Stimulated activated CD8-positive, alpha-beta memory T cell treated with anti-CD3 and anti-CD28 coated beads, Interleukin-2, amount 100 ng/mL, for 1 hour (primary cell): ENCODE measurements at places on chromosomes 5 and 9.

GRCh38 chr5:38650946-38651345 is 94.5 kb upstream of the LIFR start:
- no peak for DNase-seq

DNA sequence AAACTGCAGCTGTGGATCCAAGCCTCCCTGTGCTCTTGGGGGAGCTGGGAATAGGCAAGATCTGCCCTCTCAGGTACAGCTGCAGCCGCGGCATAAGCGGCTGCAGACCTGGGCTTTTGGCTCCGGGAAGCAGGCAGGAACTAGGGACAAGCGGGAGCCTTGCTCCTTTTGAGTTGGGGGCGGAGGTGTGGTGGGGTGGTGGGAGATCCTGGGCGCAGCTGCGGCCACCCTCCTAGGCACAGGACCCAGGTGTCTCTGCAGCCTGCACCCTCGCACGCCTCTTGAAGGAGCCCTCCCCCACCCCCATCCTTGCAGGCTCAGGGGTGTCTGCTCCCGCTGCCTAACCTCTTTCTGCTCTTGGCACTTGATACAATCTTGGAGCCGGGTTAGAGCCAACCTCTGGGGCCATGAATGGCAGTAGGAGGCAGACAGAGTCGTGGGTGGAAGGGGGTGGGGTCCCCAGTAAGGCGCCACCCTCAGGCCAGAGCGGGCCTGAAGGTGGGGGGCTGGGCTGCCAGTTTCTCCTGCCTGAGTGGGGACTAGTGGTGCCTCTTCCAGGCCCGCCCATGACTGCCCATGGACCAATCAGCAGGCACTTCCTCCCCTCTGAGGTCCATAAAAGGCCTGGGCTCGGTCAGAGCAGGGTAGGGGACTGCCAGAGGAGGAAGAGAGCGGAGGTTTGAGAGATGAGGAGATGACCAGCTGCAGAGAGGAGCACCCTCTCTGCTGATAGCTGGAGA is 267.6 kb upstream of the TNC start:
- no peak for DNase-seq

GRCh38 chr5:153459051-153459743 is 31.3 kb upstream of the GRIA1 start:
- no peak for DNase-seq

DNA sequence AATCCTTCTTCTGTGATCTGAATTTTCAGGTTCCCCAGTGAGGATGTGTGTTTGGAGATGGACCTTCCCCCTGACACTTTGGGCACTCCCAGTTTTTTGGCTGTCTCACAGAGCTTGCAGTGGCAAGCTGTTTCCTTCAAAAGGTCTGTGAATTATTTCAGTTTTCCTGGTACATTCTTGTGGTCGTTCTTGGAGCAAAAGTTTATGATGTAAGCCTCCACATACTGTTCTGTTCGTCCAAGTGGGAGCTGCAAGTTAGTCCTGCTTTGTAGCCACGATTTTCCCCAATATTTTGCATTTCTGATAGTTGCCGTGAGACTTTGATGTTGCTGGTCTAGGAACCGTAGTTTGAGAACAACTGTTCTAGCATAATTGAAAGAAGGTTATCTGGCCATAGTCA is 88.3 kb downstream of the MTAP start:
- no peak for DNase-seq

GRCh38 chr9:4662989-4663792 is 1.1 kb downstream of the PLPP6 start:
- no peak for DNase-seq

GRCh38 chr5:126031989-126032716 is 391.1 kb upstream of the GRAMD2B start:
- DNase-seq, result no peak

DNA sequence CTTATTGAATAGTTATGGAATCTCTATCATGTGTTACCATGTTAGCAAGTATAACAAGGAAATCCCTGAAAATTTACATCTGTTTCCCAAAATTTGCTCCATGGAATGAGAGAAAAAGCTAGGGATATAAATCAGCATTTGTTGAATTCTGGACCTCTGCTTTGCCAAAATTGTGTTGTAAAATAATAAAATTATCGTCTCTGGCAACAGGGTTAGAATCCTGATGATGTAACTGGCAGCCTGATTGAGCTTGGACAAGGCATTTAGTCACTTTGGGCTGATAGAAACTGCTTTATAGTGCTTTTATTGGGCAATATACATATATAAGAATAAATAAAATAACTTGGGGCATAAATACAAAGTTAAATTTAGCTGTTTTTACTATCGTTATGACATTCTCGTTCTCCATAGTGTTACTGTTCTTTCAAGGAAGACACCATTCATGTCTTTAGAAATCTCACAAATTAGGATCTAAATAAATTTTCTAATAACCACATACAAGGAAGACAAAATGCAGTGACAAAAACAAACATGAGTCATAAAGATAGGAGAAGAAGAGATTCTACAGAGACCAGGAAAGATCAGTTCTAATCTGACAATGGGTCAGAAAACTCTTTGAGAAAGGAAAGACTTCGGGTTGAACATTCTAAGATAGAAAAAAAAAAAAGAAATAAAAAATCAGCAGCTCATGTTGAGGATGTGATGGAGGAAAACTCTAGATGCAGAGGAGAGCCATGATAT is 145.0 kb upstream of the CDH10 start:
- DNase-seq, result no peak

- no peak for DNase-seq
Observed at GRCh38 chr5:76104027-76104426, 20.8 kb downstream of the SV2C start.
